Stimulated activated CD8-positive, alpha-beta memory T cell treated with anti-CD3 and anti-CD28 coated beads, Interleukin-7, amount 100 ng/mL, for 1 hour (primary cell): ENCODE measurements at places on chromosomes 12 and 14.

GRCh38 chr12:58069268-58069963, 128.0 kb downstream of the ATP23 start:
- DNase-seq = no peak

- DNase-seq = no peak
Observed at GRCh38 chr12:111428728-111429175, 23.0 kb downstream of the SH2B3 start.

DNA sequence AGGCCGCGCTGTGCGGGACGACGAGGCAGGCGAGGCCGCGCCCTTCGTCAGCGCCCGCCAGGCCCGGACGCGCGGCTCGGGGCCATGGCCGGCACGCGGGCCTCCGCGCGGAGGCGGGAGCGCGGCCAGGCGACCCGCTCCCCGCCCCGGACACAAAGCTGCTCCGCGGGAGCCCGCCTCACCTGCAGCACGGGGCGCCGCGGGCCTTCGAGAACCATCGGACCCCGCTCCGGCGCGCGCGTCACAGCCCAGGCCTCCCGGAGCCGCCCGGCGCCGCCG, 342 bp downstream of the DICER1 start:
- no peak for DNase-seq

DNA sequence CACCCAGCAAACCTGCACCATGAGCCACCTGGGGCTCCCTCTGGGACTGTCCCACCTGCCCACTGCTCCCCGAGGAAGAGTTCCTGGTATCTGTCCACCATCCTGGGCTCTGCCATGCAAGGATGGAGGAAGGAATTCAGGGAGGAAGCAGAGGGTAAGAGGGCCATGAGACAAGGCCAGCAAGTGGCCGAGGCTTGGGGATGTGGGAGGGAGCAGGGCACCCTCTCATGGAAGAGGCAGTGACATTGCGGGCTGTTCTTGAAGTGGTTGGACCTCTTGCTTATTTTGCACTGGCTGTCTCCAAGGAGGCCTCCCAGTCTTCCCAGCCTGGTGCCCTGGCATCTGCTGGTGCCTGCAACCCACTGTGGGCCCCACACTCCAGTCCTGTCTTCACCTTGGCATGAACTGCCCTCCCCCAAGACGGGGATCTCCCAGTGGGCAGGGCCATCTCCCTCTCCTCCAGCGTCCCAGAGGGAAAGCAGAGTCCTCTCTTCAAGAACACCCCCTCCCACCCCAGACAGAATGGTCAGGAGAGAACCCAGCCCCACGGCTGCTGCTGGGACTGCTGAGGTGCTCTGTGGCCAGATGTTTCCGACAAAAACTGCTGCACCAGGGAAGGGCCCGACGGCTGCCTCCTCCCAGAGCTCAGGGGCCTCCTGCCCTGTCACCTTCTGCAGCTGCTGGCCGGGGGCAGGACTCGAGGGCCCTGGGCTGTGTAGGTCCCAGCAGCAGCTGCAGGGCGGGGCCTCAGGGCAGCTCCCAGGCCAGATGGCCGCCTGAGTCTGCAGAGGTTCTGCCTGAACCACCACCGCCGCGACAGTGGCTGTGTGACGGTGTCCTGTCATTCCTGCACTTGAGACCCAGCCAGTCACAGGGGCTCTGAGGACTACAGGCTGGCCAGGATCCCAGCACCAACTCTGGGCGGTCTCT, 1.8 kb upstream of the AKT1 start:
- no peak for DNase-seq

- DNase-seq = no peak
Observed at GRCh38 chr12:32995623-32996022, 99.0 kb upstream of the PKP2 start.

- no peak for DNase-seq
Observed at GRCh38 chr14:36028665-36029064, 147.9 kb downstream of the PTCSC3 start.

DNA sequence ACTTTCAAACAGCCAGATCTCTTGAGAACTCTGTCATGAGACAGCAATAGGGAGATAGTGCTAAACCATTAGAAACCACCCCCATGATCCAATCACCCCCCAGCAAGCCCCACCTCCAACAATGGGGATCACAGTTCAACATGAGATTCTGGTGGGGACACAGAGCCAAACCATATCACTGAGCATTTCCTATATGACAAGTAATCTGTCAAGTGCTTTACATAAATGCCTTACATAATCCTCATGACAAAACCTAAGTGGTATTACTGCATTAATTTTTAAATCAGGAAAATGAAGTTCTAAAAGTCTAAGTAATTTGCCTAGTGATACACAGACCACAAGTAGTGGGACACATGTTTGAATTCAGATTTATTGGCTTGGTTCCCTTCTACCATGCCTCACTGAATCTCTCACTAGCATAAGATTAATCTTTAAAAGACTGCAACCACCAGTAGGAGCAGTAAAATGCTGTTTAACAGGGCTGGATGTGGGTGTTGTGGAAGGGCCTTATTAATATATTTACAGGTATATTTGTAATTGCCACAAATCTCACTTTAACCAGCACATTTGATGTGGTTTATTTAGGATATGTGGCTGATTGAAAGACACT, 323.1 kb upstream of the FBXO33 start:
- DNase-seq = no peak

DNA sequence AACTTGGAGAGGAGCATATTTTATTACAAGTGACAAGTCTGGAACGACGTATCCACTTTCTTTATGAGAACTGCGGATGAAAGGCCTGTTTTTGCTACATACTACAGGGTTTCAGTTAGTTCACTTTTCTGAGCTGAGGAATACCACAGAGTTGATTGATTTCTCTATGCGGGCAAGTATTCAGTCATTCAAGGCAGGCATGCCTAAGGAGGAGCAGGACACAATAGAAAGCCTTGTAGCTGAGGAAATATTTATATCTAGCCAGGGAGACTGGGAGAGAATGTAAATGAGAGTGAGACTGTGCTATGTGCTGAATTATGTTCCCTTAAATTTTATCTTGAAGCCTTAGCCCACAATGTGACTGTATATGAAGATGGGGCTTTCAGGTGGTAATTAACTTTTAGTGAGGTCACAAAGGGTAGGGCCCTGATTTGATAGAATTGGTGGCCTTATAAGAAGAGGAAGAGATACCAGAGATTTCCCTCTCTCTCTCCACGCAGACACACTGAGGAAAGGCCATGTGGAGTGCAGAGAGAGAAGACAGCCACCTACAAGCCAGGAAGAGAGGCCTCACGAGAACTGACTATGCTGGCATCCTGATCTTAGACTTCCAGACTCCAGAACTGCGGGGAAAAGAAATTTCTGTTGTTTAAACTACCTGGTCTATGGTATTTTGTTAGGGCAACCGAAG, 459.0 kb upstream of the ATP2B1 start:
- DNase-seq = no peak

DNA sequence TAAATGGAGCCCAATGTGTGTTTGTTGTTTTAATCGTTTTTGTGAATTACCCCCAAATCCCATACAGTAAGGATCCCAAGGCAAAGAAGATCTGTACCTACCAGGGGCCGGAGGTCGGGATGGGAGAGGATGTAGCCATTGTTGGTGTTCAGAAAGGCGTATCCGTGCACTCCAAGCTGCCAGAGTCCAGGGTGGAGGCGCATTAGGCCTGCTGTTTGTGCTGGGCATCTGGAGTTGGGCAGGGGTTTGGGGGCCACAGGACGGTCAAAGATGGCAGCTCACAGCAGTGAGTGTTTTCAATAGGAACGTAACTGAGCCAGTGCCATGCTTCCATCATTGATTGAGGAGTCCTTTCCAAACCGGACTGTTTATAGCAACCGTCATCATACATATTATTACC, 40.2 kb downstream of the CACNA2D4 start:
- no peak for DNase-seq

GRCh38 chr12:50149311-50149710, 17.9 kb downstream of the CERS5 start:
- DNase-seq = no peak

- DNase-seq = no peak
Observed at GRCh38 chr12:85971800-85972199, 97.7 kb downstream of the NTS start.

DNA sequence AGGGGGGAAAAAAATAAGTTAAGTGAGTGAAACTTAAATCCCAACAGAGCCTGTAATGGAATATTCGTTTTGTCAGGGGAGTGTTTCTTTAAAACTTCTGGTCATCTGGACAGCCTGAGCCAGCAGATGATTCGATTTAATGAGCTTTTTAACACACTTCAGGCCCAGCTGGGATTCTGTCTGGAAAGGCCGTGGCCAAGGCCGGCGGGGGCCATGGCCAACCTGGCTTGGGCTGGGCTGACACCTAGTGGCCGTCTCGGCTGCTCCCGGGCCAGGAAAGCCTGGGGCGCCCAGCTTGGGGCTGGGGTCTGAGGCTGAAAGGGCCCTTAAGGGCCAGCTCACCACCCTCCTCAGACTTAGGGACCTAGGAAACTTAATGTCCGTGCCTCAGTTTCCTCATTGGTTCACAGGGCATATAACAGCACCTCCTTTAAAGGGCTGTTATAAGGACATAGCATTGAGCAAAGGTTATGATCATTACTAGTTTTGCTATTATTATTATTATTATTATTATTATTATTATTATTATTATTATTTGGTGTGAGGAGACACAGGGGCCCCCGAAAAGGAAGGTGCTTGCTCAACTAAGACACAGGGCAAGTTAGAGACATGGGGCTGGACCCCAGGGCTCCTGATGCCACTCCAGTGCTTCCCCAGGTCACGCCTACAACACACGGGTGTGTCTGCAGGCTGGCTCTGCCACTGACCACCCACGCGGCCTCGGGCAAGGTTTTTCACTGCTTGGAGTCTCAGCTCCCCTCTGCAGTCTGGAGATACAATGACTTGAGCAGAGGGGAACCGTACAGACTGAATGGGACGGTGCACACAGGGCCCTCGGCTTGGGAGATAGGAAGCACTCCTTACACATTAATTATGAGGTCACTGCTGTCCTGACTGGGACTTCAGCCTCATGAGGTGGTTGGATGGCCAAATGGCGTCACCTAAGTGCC, 84.0 kb downstream of the SYNE3 start:
- DNase-seq = no peak

- no peak for DNase-seq
Observed at GRCh38 chr12:61023231-61023630, 1237.0 kb upstream of the USP15 start.

DNA sequence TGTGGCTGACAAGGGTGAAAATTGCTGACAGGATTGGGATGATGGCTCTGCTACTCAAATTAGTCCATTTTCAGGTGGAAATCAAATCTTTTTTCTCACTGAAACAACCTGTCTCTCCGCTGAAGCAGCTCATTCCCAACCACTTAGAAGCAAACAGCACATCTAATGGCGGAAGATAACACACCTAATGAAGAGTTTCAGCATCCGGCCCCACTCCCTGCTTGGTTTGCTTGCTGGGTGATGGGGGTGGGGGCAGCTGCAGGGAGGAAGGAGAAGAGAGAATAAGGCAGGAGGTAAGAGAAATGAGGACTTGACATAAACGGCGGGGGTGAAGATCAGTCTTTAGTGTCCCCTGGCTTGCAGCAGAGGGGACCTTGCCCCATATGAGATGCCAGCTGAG, 4.0 kb downstream of the SYNDIG1L start:
- DNase-seq = no peak

DNA sequence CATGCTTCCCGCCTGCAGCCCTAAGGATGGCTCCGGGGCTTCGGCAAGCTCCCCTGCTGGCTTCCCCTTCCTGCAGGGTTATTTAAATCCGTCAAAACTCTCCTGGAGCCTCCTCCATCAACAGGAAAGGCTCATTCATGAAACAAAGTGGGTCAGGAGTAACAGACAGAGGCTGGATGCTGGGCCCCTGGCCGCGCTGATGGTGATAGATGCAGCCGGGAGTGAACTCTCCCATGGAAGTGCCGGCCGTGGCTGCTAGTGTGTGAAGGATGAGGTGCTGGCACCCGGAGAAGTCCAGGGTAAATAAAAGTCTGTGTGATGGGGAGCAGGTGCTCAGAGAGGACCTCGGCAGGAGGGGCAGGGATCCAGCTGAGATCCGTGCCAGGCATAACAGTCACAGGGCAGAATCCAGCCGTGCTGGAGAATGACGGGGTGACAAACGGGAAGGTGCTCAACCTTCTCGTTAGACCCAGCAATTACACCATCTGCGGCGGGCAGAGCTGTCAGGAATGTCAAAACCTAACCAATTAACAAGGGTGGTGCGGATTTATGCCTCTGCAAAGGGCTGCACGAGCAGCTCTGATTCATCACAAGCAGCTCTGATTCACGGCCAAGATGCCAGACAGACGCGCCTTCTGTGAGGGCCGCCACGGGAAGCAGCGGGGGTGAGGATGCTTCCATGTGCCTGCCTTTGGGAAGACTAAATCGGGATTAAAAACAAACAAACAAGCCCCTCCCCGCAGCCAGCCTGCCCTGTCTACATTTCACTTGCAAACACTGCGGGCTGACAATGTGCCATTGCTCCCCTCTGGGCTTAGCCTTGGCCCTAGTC, 55.6 kb downstream of the SYNE3 start:
- DNase-seq = no peak

GRCh38 chr14:103819503-103820307, 27.7 kb downstream of the PPP1R13B start:
- no peak for DNase-seq

GRCh38 chr14:52051251-52051650, 17.6 kb downstream of the NID2 start:
- no peak for DNase-seq

DNA sequence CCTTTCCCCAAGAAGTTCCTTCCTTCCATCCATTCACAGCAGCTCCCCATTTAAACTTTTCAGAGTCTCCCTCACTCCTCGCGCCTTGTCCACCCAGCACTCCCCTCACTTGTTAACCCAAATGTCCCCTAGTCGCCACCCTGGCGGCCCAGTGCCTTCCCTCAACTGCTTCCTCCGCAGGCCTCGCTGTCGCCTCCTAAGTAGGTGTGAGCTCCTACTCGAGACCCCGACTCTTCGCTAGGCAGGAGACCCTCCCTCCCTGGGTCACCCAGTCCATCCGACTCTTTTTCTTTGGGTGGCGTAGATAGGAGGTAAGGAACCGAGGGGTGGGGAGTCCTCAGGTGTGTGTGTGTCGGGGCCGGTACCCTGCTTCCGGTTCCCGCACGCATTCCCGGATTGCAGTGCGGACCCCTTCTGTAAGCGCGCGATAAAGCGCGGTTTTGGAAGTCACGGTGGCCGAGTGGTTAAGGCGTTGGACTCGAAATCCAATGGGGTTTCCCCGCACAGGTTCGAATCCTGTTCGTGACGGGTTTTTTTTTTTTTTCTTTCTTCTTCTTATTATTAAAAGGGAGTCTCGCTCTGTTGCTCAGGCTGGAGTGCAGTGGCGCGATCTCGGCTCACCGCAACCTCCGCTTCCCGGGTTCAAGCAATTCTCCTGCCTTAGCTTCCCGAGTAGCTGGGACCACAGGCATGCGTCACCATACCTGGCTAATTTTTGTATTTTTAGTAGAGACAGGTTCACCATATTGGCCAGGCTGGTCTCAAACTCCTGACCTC, 823 bp upstream of the SMARCC2 start:
- DNase-seq = peak; percentile 42

- no peak for DNase-seq
Observed at GRCh38 chr14:80483331-80483730, 272.0 kb upstream of the DIO2 start.

- no peak for DNase-seq
Observed at GRCh38 chr12:10130042-10130441, at the start of gene CLEC7A. Gene CLEC7A, minus strand, starts transcription at chr12:10130199. Its CDS starts 117 bp downstream, at chr12:10130082.

DNA sequence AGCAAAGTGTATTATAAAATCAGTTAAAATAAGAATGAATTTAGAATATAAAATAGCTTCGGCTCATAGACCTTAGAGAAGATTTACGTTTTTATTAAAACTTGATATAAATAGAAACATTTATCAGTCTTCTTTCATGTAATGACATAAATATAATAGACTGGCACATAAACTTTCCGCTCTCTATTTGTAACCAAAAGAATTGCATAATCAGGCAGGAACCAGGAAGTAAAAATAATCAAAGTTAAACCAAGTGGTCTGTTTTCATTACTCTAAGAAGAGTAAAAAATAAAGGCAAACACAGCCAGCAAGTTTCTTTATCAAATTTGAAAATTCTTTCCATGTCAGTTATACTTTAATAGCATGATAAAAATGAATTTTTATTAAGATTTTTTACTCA, 46.3 kb upstream of the ATP2A2 start:
- no peak for DNase-seq
